ENCODE measurements at places on chromosomes 13 and 19.
A peak's percentile ranks its signal among the peaks of the same experiment; 100 is the strongest.

DNA sequence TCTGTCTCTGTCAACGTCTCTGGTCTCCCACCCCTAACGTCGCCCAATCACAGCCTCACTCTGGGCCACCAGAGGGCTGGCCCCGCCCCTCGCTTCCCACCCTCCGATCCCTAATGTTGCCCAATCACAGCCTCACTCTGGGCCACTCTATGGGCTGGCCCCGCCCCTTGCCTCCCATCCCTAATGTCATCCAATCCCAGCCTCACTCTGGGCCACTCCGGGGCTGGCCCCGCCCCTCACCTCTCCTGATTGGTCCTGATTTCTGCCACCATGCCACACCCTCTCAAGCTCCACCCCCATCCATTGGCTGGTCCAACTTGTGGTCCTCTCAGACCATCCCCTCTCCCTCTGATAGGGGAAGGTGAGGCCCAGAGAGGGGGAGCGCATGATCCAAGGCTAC, 24.9 kb downstream of the CELF5 start:
- DNase-seq = no peak

- peak; percentile 26 for DNase-seq
Observed at GRCh38 chr13:35720690-35721554, 244.4 kb upstream of the MAB21L1 start.

GRCh38 chr13:34201050-34201913, 383.3 kb downstream of the RFC3 start:
- no peak for DNase-seq

DNA sequence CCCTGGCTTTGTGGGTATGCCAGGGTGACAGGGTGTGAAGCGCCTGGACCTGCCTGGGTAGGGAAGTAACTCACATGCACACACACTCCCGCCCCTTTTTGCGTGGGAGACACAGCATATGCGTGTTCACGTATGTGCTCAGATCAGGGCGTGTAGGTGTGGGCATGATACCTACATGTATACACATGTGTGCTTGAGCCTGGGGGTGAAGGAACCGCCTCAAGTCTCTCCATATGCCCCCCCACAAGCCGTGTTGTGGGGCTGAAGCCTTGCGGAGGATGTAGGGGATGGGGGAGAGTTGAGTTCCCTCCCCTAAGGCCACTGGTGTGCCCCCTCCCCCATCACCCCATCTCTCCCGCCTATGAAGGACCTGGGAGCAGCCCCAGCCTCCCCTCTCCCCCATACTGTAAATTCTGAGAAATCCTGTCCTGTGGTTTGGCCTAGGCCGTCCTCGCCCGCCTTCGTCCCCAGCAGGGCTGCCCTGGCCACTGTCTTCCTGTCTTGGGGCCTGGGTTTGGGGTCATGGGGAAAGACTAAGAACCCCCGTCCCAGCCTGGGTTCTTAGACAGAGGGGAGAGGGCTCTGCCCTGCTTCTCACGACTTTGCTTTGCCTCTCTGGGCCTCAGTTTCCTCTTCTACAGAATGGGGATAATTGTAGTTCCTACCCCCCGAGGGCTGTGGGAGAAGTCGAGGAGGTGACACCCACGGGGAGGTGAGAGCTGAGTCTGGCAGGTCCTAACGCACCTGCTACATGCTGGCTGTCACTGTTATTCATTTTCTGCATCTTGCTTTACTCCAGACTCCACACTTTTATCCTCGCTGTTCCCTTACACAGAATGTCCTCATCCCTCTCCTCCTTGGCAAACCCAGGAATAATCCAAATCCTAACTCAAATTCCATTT, 14.3 kb downstream of the ACTL9 start:
- no peak for DNase-seq

GRCh38 chr13:24180750-24181377, 20.3 kb downstream of the SPATA13 start:
- no peak for DNase-seq

DNA sequence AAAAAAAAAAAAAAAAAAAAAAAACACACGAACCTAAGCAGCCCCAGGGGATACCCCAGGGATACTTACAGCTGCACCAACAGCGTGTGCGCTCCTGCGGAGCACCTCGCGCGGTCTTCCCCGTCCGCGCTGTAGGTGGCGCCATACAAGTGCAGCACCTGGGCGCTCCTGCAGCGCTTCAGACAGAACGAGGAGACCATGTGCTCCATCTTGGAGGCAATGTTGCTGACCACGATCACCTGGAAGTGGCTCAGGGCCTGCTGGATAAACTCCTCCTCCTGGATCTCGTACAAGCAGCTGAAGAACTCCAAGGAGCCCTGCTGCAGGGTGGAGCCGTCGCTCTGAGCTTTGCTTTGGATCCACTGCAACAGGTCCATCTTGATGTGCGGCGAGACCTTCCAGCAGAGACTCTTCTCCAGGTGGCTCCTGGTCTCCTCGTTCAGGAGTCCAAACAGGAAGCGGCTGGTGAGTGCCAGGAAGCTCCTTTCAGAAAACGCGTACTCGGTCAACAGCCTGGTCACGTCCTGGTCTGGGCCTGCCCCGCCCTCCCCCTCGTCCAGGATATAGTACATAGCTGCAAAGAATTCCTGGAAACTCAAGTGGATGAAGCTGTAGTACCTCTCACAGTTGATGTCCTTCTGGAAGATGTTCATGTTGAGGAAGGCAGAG, 14.5 kb downstream of the NLRP12 start:
- no peak for DNase-seq

DNA sequence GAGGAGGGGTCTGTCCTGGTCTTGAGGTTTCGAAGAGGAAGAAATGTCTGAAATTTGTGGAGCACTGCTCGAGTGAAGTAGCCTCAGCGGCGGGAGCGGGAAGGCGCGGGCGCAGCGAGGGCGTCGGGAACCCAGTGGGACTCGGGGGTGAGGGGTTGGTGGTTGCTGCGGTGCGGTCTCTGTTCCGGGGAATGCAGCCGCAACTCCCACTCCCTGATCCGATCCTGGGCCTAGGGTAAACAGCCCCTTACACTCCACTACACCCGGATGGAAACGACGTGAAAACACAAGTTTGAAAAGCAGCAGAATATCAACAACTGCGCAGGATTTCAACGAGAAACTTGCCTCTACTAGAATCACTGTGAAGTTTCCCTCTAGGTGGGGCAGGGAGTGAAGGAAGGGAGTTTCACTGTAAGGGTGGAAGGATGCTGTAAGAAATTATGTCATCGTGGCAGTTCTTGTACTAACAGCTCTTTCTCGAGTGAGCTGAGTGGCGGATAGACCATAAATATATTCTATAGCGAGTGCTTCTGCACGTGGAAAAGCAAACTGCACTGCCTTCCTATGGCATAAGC, 2.0 kb upstream of the KLF12 start:
- DNase-seq = peak; percentile 20

DNA sequence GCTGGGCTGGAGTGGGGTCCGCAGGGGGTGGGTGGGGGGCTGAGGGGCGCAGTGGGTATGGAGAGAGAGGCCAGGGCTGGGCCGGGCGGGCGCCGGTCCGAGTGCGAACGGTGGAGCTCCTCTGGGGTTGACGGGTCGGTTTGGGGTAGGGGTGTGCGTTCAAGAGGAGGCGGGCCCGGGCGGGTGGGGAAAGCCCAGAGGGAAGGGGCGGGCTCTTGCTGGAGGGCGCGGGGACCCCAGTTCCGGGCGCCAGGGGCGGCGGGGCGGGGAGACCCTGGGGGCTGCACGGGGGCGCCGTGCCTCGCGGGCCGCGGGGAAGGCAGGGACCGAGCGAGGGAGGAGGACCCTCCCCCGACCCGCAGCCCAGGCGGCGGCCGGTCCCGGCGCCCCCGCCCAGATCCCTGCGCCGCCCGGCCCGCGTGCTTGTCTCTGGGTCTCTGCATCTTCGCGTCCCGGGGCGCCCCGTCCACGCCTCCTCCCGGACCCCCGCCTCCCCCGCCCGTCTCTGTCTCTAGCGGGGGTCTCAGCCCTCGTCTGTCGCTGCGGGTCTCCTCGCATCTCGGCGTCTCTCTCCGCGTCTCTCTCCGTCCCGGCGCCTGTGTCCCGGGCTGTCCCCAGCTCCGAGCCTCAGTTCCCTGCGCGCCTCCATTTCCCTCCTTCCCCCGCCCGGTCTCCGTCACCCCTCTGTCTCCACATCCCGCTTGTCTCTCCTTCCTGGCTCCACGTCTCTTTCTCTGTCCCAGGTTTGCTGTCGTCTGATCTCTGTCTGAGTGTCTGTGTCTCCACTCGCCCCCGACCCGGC, 8.3 kb upstream of the SHISA7 start:
- no peak for DNase-seq

DNA sequence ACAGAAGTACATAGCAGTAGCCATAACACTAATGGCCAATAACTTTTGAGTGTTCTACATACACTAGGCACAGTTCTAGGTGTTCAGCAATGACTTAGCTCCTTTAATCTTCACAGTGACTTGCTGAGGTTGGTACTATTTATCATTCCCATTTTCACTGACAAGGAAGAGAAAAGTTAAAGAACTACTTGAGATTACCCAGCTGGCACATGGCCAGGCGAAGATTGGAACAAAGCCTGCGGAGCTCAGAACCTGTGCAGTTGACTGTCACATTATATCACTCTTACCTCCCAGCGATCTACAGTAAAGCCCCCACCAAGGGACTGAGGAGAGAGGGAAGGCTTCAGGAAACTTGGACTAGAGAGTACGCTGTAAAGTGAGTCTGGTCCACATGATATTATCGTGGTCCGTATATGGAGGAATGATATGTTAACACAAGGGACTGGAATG, 42.4 kb upstream of the WDFY2 start:
- no peak for DNase-seq

DNA sequence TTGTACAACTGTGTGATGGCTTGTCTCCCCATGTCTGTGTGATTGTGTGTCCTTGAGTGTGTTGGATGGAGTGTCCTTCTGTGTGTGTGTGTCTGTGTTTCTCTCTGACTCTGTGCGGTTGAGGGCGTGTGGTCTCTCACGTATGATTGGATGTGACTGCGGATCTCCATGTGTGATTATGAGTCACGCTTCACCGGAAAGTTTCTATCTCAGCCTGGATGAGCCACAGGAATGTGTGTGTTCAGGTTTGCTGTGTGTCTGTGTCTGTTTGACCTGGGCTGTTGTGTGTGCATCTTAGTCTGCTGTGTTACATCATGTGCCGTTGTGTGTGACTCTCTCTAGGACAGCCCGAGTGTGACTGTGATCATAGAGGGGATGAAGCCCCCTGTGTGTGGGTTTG, 15.5 kb upstream of the ZNF835 start:
- DNase-seq = no peak

All from activated T-cell treated with anti-CD3 and anti-CD28 coated beads for 24 hours (primary cell).